ENCODE measurements at places on chromosomes 16 and 17.
A peak's percentile ranks its signal among the peaks of the same experiment; 100 is the strongest.

DNA sequence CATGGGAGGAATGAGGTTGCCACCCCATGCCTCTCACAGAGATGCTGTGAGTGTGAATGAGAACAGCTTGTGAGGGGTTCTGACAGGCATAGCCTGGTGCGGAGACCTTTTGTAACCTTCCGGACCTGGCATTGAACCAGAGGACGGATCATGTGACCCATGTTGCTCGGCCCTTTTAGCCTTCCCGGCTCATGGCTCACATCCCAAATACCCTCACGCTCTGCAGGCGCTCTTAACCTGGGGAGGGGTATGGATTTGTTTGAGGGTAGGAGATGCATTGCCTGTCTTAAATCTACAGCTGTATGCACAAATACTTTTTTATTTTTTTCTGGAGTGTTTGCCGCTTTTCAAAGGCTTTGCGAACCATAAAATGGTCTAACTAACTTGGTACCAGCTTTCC, 102.4 kb upstream of the CRHR1 start:
- no peak for DNase-seq

DNA sequence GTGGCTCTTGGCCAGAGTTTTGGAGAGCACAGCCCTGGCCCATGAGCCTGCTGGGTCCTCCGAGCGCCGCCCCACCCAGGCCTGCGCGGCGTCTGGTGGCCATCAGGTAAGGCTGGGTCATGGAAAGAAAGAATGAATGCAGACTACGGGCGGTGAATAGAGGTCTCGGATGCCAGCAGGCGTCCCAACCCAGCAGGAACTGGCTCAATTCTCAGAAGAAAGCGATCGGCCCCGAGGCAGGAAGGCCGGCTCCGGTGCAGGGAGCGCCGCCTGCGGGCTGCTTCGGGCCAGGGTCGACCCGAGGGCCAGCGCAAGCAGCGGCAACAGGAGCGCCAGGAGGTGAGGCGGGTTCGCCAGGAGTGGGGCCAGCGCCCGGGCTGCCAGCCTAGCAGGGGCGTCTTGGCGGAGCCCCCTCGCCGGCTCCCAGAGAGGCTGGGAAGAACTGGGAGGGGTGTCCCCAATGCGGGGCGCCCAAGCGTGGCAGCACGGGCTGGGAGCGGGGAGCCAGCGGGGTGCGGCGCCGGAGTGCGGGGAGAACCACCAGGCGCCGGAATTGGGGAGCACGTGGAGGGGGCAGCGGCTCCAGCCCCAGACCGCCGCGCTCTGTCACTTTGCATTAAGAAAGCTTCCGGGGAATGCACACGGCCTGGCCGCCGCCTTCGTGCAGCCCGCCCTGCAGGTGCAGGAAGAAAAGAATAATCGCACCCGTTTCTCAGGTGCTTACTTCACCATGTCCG, 7.1 kb upstream of the TMC5 start:
- no peak for DNase-seq

DNA sequence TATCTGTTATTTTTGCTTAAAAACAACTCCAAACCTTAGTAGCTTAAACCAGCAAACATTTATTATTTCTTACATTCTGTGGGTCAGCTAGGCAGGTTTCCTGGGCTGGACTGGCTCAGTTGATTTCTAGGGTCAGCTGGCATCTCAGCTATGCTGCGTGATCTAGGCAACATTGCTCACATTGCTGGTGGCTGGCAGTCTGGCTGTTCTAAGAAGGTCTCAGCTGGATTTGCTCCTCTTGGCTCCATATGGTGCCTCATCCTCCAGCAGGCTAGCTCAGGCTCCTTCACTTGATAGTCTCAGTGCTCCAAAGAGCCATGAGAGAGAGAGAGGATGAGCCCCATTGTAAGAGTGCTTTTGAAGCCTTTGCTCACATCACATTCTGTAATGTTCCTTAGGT, 470.6 kb upstream of the CDH5 start:
- DNase-seq = no peak

- no peak for DNase-seq
Measured at GRCh38 chr16:84566545-84567257, 51.2 kb downstream of the COTL1 start.

DNA sequence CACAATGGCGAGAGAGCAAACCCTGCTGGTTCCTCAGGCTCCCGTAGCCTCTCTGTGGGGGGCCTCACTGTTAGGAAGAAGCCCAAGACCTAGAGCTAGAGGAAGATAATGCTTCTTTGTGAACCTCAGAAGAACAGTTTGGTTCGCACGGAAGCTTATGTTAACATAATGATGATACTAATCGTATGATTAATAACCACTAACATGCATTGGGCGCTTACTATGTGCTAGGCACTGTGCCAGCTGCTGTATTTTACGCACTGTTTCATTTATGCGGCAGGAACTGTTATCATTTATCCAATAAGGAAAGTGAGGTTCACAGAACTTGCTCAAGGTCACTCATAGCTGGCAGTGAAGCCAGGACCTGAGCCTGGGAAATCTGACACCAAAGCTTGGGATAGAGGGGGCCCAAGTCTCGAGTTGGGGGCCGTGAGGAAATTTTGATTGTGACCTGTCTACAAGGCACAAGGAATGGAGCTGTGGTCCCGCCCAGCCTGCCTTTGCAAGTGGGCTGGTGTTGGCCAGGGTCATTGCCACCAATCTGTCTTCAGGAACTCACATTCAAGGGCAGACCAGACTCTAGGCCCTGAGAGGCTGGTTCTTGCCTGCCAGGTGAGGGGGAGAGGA, 6.8 kb downstream of the PRCD start:
- no peak for DNase-seq

- no peak for DNase-seq
Measured at GRCh38 chr16:84862804-84863480, 43.2 kb downstream of the CRISPLD2 start.

DNA sequence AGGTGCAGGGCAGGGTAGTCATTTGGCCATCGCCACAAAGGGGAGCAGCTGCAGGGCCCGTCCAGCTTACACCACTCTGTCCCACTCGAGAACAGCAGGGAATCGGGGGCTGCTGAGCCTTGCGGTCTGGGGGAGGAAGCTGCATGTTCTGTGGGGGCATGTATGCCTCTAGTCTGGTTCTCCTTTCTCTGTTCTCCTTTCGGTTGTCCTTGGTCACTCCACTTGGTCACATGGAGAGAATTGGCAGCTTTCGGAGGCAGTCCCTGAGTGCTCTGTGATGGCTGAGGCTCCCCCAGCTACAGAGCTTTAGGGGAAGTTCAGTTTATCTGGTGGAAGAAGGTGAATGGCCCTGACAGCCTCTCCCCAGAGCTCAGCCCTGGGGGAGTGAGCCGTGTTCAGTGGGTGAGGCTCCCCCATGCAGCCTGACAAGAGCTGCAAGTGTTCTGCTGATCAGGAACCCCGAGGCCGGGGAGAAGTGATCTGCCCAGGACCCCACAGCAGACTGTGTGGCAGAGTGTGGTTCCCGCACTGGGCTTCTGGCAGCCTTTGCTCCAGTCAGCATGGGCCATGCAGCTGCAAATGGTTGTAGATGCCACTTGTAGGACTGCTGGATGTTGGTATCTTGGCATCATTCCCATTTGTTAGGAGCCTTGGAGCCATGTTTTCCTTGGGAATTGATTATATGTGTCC, 22.3 kb upstream of the SMPD3 start:
- peak; percentile 54 for DNase-seq

Measured in tibial artery (tissue), 4 donors.